ENCODE measurements at places on chromosomes 6 and 20.

- no peak for DNase-seq
Observed at GRCh38 chr6:159493898-159494585, 199.0 kb downstream of the SOD2 start.

GRCh38 chr6:22638320-22638719 is 69.0 kb downstream of the HDGFL1 start:
- no peak for DNase-seq

- no peak for DNase-seq
Observed at GRCh38 chr20:9444921-9445320, 69.5 kb upstream of the LAMP5 start.

GRCh38 chr6:118735320-118735719 is 83.9 kb upstream of the CEP85L start:
- no peak for DNase-seq

GRCh38 chr20:57214427-57214826 is 52.0 kb downstream of the BMP7 start:
- DNase-seq: no peak

DNA sequence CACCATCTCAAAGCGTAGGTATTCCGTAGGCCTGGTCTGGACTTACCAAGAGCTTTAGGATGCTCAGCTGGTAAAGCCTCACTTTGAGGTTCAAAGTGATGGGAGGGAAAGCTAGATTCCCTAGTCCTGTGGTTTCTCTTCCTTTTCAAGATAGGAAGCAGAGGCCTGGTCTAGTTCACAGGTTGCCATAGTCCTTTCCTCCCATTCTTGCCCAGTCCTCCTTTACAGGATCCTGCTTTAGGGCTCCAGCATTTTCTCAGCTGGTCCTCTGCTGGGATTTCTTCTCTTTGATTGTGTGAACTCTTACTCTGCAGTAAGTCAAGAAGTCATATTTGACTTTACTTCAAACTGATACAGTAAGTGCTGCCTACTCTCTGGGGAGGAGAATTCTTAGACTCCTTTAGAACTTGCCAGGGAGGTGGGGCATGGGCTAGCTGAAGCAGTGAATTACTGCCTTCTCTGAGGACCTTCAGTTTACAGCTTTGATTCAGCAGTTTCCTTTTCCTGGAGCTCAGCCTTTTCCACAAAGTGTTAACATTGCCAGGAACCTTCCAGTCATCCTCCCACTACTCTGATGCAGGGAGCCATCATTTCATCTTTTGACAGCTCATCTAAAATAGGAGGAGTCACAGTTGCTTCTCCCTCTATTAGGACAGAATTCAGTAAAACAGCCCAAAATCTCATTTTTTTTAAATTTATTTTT is 42.8 kb upstream of the PLCG1 start:
- no peak for DNase-seq

- no peak for DNase-seq
Observed at GRCh38 chr6:88599571-88599970, 363.8 kb downstream of the RNGTT start.

DNA sequence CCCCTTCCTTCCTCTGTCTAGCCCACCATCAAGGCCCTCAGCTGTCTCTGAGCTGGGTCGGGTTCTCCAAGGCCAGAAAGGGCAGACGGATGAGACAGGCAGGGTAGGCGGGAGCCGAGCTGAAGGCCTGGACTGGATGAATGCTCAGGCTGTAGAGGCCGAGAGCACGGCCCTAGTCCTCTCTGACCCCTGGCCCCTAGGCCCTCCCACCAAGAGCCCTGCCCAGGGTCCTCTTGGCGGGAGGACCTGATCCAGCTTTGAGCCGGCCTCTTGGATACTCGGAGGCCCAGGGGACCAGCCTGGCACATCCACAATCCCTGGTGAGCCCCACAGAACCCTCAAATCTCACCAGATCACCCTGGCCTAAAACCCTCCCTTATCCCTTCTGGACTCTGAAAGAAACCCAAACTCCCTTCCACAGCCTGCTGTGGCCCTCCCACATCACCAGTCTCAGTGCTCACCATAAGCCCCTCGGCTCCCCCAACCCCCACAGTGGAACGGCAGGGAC is 8.2 kb downstream of the ADISSP start:
- no peak for DNase-seq

GRCh38 chr6:2232445-2232844 is 13.0 kb downstream of the GMDS start:
- no peak for DNase-seq

DNA sequence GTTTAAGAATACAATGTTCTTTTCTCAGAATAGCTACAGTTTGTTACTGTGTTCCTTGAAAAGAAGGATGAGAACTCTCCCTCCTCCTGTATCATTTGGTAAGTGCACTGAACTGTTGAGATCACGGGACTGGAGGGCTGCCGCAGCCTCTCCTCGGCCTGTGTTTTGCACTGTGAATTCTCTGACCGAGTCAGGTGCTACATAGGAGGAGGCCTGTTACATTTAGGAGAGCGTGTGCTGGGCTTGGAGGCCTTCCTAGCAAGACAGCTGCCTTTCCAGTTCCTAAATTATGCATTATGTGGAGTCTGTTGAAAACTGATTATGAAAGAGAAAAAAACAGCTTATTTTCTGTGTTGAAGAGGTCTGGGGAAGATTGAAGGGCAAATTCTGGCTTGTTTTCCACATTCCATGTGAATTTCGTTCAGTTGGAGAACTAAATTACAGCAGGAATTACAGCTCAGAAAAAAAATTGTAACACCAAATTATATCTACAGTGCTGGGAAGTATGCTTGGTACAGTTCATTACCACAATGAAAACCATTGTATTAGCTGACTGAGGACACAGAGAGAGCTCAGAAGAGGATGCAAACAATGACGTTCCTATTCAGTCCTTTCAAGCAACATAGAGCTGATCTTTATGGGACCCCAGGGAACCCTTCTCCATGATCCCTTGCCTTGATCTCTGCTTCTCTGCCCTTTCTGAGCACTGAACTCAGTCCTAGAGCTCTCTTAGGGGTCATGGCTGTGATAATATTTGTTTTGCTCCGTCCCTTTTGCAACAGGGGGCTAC is 2.8 kb downstream of the TMC2 start:
- DNase-seq: no peak

GRCh38 chr6:167000759-167001158 is 1.6 kb downstream of the CEP43 start:
- DNase-seq: no peak

- peak; percentile 68 for DNase-seq
Observed at GRCh38 chr6:15948930-15949900, 179.7 kb upstream of the MYLIP start.
